ENCODE measurements at places on chromosomes 11 and 22.

- no peak for DNase-seq
These were observed 12.6 kb upstream of the SPON1 start for GRCh38 chr11:13949876-13950275.

DNA sequence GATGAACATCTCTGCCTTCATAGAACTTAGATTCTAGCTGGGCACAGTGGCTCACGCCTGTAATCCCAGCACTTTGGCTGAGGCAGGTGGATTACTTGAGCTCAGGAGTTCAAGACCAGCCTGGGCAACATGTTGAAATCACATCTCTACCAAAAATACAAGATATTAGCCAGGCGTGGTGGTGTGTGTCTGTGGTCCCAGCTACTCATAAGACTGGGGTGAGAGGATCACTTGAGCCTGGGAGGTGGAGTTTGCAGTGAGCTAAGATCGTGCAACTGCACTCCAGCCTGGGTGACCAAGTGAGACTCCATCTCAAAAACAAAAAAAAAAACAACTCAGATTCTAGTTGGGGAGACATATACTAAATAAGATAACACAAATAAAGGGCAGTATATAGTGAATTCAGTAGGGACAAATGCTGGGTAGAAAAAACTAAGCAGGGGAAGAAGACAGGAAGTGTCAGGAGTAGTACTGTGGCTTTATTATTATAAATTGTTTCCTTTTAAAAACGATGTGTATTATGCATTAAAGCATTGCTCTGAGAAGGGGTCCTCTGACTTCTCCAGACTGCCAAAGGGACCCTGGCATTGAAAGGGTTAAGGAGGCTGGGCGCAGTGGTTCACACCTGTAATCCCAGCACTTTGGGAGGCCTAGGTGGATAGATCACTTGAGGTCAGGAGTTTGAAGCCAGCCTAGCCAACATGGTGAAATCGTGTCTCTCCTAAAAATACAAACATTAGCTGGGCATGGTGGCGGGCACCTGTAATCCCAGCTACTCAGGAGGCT lies 46.7 kb downstream of the PACS1 start:
- DNase-seq = peak; percentile 18

DNA sequence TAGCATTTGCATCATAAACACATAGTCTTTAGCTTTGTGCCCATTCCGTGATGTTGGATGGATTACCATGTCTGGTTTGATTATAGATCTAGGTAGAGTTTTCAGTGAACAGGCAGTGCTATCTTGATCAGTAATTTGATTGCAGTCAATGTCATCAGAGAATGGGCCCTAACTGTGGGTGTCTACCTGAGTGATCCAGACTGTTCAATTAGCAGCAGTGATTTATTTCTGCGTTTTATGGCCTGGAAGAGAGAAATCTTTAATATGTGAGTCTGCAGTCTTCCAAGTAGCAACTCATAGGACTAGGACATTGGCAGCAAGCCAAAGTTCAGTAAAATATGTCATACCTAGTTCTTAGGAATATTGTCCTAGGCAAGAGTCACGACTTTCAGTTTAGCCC lies 80.3 kb downstream of the CASP12 start:
- no peak for DNase-seq

DNA sequence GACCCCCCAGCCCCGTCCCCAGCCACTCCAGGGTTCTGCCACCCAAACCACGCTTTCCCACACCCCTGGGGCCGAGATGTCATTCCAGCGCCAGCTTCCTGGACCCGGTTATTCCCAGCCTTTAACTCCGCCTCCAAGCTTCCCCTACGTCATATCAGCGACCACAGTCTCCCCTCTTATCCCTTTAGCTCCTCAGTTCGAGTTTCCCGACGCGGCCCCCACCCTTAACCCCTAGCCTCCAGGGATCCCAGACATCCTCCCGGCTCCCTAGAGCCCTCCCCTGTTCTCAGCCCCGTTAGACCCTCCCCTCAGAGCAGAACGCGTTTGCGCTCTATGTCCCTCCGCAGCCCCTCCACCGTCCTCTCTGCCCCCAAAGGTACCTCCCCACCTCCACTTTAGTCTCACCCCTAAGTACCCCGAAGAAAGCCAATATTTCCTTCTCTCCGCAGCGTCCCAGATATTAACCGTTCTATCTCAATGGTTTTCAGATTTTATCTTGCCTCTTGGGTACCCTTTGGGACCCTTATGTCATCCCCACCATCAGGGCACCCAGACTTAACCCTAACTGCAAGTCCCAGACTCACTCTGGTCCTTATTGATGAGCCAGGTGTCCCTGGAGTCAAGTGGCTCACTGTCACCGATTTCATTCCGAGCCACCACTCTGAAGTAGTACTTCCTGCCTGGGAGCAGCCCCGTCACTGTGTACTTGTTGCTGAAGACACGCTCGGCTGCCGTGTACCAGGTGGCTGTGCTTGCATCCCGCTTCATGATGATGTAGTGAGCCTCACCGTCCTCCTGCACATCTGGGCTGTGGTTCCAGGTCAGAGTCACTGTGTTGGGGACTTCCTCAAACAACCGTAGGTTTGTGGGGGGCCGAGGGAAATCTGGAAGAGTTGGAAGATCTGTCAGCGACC lies 8.0 kb downstream of the TMEM86A start:
- peak; percentile 58 for DNase-seq

DNA sequence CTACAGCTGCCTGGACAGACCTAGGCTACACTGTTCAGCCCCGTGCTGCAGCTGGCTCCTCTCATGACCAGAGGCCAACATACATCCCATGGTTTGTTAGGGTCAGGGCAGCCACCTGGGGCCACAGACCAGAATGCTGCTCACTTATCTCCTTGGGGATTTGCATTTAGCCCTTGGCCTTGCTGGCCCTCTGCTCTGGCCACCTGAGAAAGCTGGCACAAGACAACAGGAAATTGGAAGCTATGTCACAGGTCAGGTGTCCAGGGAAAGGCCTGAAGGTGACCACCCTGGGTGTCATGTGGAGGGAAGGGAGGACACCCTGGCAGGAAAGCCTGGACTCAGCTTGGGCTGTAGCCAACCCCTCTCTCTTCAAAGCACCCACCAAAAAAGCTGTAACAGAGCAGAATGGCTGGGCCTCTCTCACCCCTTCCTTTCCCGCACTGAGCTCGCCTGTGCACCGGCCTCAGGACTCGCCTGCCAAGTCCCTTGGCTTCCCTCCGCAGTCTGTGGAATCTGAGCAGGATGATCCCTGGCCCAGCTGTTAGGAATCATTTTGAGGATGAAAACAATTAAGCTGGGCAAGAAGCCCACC lies 86.3 kb downstream of the SNX19 start:
- no peak for DNase-seq

GRCh38 chr11:31827455-31828206 lies 16.5 kb upstream of the PAX6 start:
- no peak for DNase-seq

DNA sequence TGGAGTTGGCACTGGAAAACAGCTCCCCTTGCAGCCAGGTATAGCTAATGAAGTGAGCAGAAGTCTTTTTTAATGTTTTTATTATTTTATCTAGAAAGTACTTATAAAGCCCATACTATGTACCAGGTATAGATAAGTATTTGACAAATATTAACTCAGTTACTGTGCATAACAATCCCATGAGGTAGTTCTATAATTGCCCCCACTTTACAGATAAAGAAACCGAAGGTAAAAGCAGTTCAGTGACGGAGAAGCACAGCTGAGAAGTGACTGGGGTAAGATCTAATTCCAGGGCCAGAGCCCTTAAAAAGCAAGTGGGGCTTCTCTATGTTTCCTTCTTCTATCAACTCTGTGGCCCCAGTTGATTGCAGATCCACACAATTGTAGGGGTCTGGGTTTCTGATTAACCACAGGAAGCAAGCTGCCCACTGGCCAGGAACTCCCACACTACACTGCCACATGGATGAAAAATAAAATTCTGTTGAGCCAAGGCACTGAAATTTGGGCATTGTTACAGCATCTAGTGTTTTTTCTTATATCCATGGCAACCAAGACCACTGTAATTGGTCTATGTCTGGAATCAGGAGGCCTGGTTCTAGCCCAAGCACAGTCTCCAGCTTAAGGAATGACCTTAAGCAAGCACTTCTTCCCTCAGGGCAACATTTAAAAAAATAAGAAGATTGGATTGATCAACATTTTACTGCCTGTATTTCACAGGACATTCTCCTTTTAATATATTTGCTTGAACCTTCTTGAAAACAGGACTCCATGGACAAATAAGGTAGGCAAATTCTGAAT lies 55.3 kb upstream of the TEAD1 start:
- no peak for DNase-seq
